ENCODE measurements at places on chromosomes 2 and 18.

GRCh38 chr2:178163395-178163794 lies 30.9 kb upstream of the OSBPL6 start:
- DNase-seq: no peak

DNA sequence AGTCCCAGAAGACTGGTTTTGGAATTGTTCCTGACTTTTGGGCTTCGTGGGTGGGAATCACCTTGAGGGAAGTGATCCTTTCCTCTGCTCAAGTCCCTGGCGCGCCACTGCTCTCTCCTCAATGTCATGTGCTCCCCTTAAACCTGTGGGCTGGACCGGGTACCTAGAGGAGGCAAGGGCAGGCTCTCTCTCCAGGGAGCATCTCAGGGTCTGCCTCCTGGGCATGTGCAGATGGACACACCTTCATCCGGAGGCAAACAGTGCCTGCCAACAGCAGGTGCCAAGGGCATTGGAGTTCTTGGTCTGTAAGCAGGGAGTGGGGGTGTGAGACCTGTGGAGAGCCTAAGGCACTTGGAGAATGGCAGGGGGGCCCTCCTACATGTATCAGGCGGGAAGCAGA lies 142.6 kb downstream of the INHBB start:
- no peak for DNase-seq

GRCh38 chr18:7196421-7196820 lies 34.5 kb upstream of the LRRC30 start:
- DNase-seq: no peak

- no peak for DNase-seq
These were observed 74.1 kb upstream of the FOSL2 start for GRCh38 chr2:28318462-28319117.

GRCh38 chr2:39663187-39663930 lies 2.4 kb upstream of the TMEM178A start:
- no peak for DNase-seq

- DNase-seq: no peak
These were observed 27.9 kb downstream of the ITGAV start for GRCh38 chr2:186617771-186618170.

- no peak for DNase-seq
These were observed 141.9 kb upstream of the ID2 start for GRCh38 chr2:8539743-8540551.

DNA sequence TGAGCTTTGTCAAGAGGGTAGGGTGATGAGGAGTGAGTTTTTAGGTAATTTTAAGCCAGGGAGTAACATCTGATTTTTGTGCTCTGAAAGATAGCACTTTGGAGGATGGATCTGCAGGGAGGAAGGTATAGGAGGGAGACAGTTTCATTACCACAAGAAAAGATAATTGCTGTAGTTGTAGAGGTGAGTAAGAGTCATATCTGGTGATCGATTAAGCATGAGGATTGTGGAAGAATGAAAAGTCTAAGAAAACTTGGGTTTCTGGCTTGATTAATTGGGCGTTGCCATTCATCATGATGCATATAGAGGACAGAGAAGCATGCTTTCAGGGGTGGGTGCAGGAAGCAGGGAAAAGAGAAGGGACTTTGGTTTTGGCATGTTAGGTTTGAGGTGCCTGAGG lies 18.5 kb downstream of the KCMF1 start:
- no peak for DNase-seq

DNA sequence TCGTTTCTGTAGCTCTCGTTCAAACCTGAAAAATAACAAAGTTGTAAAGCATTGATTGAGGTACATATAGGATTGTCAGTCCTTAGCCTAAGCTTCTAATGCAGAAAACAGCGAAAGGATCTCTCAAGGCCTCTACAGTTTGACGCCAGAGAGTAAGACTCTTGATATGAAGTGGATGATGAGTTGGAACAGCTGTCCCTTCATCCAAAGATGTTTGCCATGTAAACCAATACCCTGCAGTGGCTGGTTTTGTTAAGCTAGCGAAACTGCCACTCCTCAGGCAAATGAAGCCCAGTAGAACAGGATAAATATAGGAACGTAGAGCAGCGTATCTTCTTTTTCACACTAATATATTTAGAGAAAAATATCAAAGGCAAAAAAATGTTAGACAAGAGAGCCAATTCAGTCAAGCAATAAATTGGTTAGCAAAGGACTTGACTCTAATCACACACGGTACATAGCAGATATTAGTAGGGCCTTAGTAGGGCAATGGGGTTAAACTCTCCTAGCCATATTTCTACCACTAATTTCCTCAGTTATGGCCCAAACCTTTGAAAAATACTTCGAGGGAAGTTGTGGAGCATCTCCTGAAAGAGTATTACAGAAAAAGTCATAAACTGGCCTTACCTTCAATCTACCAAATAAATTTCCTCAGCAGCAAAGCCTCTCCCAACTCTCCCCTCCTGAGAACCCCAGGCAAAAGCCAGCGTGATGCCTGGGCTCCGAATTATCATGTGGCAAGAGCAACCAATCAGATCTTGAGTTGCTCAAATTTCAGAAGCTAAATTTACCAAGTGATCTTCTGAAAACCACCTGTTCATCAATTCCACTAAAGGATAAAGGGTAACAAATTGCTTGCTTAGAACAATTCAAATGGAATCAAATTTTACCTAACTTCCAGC lies at the start of gene NEB:
Gene NEB, minus strand, starts transcription at position 706 of the 902 bp plus-strand sequence. CDS start 1,320 bp downstream, outside the sequence.
- no peak for DNase-seq

GRCh38 chr2:28326881-28327505 lies 65.7 kb upstream of the FOSL2 start:
- no peak for DNase-seq

DNA sequence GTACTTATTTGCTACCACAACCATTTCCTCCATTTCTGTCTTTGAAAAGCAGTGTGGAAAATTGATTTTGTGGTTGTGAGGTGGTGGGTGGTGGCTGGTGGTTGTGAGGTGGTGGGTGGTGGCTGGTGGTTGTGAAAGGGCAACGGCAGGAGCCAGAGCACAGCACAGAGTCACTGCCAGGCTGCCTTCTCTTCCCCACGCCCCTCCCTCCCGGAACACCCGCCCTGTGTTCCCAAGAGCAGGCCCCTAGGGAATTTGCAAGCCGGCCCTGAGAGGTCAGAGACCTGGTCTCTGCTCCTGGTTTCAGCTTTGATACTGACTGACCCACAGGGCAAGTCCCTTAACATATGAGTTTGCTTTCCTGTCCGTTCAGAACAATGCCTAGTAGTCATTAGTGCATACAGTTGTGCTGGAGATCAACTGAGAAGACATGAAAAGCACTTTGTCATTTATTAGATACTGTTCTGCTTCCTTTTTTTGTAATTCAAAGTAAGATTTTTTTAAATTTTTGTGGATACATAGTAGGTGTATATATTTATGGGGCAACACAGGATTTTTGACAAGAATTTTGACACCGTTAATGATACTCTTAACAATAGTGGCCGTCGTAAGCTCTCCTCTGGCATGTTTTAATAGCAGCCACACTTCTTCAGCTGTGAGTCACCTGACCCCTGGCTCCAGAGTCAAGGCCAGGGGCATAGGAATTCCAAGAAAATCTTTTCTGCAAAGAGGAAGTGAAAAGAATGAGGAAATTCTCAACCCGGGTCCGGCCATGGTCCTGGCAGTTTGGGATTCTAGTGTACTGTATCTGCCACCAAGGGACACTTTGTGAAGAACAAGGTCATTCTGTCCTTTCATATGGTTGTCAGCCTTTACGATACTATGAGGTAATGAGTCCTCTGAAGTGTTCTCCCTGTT lies 53.2 kb downstream of the ITGA6 start:
- no peak for DNase-seq

DNA sequence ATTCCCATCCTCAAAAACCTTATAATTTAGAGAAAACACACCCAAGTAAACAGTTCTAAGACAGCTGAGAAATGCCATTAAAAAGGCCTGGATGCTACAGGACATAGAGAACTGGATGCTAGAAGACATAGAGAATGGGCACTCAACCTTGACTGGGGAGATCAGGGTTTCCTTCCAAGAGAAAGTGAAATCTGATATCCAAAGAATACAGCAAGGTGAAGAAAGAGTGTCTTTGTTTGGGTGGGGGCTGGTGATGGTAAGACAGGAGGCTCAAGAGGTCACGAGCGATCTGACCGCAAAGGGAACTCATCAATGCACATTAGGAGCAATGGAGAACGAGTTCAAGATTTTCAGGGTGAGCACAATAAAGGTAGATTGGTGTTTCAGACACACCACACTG lies 31.6 kb downstream of the EPB41L3 start:
- DNase-seq: no peak

DNA sequence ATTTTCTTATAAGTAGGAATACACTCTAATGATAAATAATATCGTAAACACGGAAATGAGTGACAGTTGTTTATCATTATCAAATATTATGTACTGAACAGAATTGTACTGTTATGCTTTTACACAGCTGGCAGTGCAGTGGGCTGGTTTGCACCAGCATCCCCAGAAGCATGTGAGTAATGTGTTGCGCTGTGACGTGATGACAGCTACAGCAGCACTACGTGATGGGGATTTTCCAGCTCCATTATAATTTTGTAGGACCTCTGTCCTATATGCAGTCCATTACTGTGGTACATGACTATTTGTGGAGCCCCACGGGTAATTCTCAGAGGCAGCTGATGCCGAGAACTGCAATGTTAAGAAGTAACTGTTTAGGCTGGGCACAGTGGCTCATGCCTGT lies 77.3 kb upstream of the ATG16L1 start:
- no peak for DNase-seq

GRCh38 chr2:42974721-42975717 lies 182.6 kb upstream of the HAAO start:
- no peak for DNase-seq

GRCh38 chr2:2265747-2266279 lies 65.3 kb downstream of the MYT1L start:
- no peak for DNase-seq

GRCh38 chr2:149656996-149657395 lies 69.4 kb upstream of the MMADHC start:
- no peak for DNase-seq

GRCh38 chr2:226220511-226220910 lies 579.1 kb downstream of the IRS1 start:
- DNase-seq: no peak

- DNase-seq: no peak
These were observed 210.6 kb upstream of the AGAP1 start for GRCh38 chr2:235283246-235283645.
